Activated CD4-positive, CD25-positive, alpha-beta regulatory T cell (primary cell): ENCODE measurements at places on chromosomes 12 and 14.

DNA sequence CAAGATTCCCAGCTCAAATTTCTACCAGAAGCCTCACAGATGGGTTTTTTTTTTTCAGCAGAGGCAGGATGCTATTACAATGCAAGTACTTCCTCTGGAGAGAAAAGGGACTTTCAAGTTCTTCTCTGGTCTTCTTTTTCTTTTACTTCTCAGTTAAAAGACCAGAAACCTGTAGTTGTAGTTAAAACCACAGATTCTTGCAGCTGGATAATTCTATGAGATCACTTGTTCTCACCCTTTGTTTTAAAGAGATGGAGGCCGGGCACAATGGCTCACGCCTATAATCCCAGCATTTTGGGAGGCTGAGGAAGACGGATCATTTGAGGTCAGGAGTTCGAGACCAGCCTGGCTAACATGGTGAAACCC, 47.6 kb upstream of the OVCH1 start:
- no peak for DNase-seq

GRCh38 chr14:73820631-73821030, 31.0 kb upstream of the PTGR2 start:
- DNase-seq, result no peak

DNA sequence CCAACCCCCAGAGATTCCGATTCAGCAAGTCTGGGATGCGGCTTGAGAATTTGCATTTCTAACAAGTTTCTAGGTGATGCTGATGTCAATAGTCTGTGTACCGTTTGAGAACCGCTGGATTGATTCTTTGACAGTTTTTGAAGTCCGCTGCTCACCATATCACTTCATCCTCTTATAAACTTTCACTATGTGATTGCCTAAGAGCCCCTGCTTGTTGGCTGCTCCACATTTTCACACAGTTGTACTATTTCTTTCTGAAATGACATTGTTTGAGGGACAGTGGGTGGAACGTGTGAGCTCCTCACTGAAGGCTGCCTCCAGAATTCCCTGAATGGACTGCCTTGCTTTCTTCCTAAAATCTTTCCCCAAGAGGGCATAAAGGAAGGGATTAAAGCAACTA, 7.7 kb downstream of the C3AR1 start:
- DNase-seq, result no peak

DNA sequence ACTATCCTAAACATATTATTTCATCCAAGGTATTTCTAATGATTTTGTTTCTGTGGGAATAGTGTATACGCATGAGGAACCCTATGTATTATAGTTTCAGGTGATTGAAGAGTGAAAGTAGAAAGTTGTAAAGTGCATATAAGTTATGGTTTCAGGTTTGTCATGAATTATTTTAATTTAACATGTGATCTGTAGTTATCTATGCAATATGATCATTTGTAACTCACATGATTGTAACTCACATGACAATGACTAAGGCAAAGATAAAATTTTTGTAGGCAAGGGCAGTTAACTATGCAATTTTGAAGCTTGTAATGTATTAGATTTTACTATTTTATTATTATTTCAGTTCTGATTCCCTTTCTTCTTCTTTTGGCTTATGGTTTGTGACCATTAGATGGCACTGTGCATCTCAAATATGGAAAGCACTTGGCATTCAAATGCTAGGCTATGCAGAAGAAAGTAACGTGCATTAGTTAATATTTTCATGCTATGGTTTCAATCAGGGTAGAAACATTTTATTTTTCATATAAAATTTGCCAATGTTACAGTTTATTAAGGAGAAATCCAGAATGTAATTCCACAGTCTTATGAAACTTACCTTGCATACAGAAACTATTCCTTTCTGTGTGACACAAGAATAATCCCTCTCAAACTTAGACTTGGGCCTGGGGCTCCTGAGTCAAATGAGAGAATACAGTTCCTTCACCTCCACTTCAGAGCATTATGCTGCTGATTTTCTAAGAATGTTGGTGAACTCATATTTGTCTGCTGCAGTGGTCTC, 15.8 kb upstream of the TMEM30B start:
- DNase-seq, result no peak

DNA sequence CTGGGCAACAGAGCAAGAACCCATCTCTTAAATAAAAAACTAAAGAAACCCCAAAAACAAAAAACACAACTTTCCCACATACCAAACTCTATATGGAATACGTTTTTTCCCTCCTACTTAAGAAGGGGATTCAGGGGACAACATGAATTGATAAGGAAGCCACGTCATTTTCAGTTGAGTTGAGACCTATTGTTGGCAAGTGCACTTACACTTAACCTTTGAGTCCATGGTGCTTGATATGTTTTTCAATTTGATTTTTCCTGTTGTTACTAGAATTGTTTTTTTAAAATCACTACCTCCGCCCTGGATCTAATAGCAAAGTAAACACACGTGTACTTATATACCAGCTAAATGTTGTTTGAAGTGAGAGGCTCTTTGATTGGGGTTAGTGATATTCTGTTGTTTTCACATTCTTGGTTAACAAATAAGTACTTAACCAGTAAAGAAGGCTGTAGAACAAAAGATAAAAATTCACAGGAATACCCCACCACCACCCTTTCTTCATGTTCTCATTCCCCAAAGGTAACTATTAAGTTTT, 2.0 kb downstream of the FAM177A1 start:
- no peak for DNase-seq

GRCh38 chr12:102314821-102315220, 117.2 kb upstream of the PMCH start:
- DNase-seq, result no peak

DNA sequence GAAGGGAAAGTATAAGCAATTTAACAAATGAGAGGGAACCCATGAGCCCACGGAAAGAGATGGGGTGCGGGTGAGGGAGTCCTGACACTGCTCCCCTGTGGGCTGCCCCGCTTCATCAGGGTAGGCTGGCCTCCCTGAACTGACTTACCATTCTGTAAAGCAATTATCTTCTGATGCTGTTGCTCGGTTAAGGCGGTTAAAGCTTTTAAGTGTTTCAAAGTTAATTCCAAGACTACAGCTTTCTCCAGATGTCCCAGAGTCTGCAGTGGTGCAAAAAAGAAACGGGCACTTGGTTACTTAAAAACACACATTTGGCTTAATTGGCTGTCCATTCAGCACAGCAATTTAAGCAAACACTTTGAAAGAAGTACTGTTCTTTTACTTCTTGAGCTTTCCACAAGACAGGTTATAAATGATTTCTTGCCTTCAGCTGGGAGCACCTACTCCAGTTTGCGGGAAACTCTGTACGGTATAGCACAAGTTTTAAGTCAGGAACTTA, 1.3 kb downstream of the BHLHE41 start:
- no peak for DNase-seq

GRCh38 chr12:1607940-1608712, 13.7 kb upstream of the FBXL14 start:
- DNase-seq, result no peak

DNA sequence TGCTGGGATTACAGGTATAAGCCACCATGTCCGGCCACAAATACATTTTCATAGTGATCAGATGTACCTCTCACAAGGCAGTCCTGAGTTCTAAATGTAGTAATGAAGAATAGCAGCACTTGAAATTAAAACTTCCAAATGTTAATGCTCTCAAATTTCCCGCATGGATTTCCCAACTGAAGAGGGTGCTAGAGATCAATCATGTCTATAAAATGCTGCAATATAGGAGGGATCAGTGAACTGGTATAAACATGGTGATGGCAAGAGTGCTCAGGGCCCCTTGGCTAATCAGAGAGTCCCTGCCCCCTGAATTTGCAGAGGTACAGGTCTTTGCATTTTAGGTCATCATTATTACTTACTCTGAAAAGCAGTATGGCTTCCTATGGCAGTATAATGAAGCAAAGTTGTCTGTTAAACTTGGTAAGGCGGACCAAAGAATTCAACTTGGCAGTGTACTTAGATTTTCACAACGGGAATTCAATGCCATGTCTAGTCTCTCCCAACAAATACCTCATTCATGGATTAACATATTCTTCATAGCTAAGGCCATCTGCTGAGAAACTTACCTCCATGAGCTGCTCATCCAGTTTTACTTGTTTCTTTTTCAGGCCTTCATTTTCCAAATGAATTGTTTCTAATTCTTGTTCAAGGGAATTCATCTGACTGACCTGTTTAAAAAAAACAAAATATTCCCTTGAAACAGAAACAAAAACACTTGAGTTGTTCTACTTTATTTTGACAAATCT, 67.0 kb upstream of the SAV1 start:
- no peak for DNase-seq

DNA sequence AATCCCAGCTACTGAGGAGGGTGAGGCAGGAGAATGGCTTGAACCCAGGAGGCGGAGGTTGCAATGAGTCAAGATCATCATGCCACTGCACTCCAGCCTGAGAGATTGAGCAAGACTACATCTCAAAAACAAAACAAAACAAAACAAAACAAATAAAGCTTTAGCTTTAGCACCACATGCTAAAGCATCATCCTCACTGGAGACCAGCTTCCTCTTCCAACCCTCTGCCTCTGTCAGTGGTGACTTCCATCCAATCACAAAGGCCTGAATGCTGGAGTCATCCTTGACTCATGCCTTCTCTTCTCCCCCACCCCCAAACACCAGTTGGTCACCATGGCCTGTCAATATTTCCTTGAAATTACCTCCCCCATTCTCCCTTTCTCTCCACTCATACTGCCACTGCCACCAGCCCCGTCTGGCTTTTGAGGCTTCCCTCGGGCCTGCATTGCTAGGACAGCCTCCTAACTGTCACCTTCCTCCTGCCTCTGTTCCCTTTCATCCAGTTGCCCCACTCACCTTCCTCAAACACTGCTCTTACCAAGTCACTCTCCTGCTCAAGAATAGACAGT, 1.4 kb downstream of the ZNF385A start:
- no peak for DNase-seq

DNA sequence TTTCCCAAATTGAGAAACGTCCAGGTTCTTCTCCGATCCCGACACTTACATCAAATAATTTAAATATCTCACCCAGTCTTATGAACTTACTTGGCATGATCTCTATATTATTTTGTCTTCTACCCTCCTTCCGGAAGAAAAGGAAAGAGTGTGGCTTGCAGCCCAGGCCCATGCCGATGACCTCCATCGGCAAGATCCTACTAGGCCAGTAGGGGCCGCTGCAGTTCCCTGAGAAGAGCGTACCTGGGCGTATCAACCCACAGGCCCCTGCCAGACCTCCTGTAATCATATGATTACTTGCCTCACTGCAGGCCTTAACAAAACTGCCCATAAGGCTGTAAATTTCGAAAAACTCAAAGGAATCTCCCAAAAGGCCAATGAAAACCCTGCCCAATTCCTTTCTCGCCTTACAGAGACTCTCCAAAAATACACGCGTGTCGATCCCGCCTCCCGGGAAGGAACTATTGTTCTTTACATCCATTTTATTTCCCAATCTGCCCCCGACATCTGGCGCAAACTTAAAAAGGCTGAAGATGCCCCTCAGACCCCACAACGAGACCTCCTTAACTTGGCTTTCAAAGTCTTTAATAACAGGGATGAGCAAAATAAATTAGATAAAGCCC, 69.6 kb downstream of the MOK start:
- peak; percentile 67 for DNase-seq

- DNase-seq, result no peak
These were observed 72.1 kb upstream of the ST8SIA1 start for GRCh38 chr12:22406627-22407026.

DNA sequence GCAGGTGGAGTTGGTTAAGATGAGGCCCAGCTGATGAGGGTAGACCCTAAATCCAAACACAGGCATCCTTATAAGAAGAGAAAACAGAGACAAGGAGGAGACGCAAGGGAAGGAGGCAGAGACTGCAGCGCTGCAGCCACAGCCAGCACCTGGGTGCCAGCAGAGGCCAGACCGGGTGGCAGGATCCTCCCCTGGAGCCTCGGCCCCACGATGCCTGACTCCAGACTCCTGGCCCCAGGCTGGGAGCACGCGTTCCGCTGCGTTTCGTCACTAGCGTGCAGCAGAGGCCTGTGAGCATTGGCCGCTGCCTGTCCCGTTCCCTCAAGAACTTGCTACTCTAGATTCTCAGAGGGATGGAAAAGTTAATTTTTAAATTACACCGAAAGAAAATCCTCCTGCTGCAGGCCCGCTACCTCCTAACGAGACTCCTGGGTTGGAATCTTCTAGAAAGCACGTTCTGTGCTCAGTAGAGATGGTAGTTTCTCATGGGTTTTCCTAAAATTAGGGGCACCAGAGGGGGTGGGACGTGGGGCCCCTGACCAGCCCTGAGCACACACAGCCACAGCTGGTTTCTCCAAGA, 57.7 kb upstream of the FBRSL1 start:
- DNase-seq, result no peak

- DNase-seq, result no peak
These were observed 60.9 kb downstream of the MAP1LC3B2 start for GRCh38 chr12:116620124-116620491.

- no peak for DNase-seq
These were observed 152.4 kb upstream of the ATP2B1 start for GRCh38 chr12:89861086-89861485.

- DNase-seq, result no peak
These were observed 9.7 kb upstream of the SGPP1 start for GRCh38 chr14:63737582-63738006.

- DNase-seq, result no peak
These were observed 1.6 kb downstream of the GABARAPL1 start for GRCh38 chr12:10214136-10214894.

DNA sequence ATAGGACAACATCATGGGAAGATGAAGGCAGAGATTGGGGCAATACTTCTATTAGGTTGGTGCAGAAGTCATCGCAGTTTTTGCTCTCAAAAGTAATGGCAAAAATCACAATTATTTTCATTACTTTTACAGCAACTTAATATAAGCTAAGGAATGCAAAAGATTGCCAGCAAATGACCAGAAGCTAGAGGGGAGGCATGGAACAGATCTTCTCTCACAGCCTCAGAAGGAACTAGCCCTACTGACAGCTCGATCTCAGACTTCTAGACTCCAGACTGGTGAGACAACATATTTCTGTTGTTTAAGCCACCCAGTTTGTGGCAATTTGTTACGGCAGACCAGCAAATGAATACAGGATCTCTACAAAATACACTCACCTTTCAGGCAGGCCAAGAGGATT, 348.5 kb upstream of the TBX3 start:
- no peak for DNase-seq

- DNase-seq, result no peak
These were observed 44.5 kb downstream of the SLC38A1 start for GRCh38 chr12:46224386-46224785.

GRCh38 chr14:106491851-106492250, 965.5 kb downstream of the TMEM121 start:
- DNase-seq, result no peak

GRCh38 chr12:112928978-112929377, 9.3 kb upstream of the OAS3 start:
- no peak for DNase-seq

DNA sequence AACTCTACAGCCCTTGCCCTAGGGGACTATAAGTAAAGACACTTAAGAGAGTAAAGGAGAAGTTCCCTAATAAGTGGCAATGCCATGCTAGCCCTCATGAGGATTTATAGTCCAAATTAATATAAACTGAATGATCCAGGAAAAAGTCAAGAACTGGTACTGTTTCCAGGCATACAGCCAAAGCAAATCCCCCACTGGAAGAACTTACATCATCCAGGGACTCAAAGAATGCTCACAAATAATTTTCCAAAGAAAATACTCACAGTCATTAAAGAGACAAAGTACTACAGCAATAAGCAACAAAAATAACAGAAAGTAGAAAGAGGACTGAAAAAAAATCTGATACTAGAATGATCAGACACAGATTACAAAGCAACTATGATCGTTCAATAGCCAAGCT, 79.7 kb upstream of the RAP1B start:
- DNase-seq, result no peak

GRCh38 chr12:85963326-85963725, 89.2 kb downstream of the NTS start:
- DNase-seq, result no peak
